ENCODE measurements at places on chromosomes 12 and 14.
A peak's percentile ranks its signal among the peaks of the same experiment; 100 is the strongest.

DNA sequence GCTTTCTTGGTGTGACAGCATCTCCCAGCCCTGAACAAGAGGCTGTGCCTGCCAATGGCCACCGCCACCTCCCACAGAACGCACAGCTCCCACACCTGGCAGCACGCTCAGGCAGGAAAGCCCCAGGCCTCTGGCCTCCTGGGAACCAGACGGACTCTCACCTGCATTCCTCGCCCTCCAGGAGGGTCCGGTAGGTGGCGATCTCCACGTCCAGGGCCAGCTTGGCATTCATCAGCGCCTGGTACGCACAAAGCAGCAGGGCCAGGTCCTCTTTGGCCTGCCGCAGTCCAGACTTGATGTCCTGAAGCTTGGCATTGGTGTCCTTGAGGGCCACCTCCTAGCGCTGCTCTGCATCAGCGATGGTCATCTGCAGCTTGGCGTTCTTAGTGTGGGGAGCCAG, 12.1 kb upstream of the KRT77 start:
- peak; percentile 40 for DNase-seq

DNA sequence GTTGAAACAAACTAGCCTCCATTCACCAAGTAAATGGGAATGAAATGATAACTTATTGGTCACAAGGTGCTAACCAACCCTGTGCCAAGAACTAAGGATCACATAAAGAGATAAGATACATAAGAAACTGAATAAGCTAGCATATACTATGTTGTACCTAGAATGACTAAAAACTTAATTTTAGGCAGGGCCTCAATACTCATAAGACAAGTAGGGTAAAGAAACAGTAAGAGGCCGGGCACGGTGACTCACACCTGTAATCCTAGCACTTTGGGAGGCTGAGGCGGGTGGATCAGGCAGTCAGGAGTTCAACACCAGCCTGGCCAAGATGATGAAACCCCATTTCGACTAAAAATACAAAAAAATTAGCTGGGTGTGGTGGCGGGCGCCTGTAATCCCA, 17.7 kb downstream of the GDF11 start:
- no peak for DNase-seq

GRCh38 chr12:75981247-75982168, 50.1 kb downstream of the PHLDA1 start:
- DNase-seq = no peak

DNA sequence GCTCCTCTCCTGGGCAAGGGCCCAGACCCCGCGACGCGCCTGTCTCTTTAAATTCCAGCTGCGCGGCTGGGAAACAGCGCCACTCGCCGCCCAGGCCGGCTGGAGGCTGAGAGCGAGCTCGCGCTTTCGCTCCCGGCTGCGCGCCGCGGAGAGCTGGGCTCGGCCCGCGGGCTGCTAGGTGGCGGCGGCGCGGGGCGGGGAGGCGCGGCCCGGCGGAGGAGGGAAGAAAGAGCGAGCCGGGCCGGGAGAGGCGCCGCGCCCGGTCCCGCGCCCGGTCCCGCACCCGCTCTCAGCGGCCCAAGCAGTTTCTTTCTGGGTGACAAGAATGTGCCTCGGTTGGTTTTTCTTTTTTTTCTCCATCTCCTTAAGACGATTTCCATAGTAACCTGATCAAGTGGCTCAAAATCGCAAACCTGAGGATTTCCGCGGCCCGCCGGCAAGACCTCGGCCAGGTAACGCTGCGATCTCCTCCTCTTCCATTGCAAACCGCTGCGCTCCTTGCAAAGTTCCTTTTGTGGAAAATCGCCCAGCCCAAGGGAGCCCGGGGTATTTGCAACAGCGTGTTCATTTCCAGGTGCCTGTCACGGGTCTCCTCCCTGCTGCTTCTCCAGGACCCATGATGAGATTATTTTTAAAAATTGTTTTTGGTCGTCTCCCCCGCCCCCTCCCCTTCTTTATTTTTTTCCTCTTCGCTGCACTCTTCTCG, 259.5 kb upstream of the E2F7 start:
- peak; percentile 86 for DNase-seq

GRCh38 chr14:28061006-28061405, 705.6 kb upstream of the FOXG1 start:
- DNase-seq = no peak

GRCh38 chr12:14283489-14284144, 81.9 kb upstream of the ATF7IP start:
- DNase-seq = no peak

DNA sequence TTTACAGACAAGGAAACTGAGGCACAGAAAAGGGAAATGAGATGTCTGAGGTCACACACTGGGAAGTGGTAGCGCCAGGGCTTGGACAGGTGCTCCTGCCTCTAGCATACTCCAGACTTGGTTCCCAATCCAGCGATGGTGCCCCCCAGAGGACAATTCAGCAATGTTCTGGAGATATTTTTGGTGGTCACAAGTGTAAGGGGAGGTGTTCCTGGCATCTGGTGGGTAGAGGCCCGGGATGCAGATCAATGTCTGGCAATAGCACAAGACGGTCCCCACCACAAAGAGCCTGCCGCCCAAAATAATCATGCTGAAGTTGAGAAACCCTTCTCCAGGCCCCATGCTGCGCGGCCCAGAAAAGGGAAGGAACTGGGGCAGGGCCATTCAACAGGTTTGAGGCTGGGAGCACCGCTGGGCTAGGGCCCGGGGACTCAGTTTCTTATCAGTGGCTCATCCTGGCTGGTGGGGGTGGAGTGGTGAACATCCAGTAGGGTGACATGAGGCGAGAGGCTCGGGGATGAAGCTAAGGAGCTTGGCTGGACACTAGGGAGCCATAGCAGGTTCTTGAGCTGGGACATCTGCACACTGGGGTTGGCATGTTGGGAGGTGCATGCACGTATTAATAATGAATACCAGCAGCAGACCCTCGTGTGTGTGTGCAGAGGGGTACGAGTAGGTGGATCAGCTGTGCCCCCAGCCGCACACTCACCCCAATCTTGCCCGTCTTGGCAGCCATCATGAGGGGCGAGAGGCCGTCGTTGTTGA, 35.1 kb downstream of the TRPV4 start:
- peak; percentile 59 for DNase-seq

DNA sequence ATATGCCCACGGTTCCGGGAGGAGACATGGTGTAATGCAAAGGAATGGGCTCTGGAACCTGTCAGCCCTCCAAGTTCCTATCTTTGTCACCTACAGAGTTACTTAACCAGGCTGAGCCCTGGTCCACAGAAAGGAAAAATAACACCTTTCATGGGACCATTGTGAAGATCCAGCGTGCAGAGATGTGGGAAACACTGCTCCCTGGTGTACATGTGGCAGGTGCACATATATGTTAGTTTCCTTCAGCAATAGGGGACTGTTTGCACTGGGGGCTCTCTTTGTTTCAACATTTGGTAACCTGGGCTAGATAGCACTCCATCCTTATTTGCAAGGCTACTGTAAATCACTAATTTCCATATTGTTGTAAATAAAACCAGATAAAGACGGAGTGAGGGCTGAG, 72.3 kb downstream of the ANO2 start:
- DNase-seq = peak; percentile 66

DNA sequence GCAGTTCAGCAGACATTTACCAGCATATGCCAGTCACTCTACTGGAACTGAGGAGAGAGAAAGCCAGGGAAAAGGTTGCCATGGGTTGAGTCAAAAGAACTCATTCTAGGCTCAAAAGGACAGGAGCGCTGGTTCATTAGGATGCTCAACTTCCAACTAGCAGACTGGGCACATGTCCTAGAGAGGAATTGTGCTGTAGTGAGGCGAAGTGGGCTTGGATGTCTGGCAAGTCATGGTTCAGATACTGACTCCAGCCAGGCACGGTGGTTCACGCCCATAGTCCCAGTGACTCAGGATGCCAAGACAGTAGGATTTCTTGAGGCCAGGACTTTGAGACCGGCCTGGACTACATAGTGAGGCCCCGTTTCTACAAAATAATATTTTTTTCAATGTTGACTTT, 281.5 kb downstream of the CACNA1C start:
- no peak for DNase-seq

- no peak for DNase-seq
Measured at GRCh38 chr12:56785141-56785865, 22.2 kb downstream of the HSD17B6 start.

All from NCI-H82 (cell line).